ENCODE measurements at places on chromosomes 11 and 22. TPM values are rescaled to one million over a fixed set of nuclear protein-coding genes. Genes with fewer than 3 reads are reported as not detected.

The GAL3ST3 gene
- total RNA-seq, result not detected

The F2 gene
- total RNA-seq, result not detected

GRCh38 chr22:43303751-43304150 lies 39.4 kb downstream of the SCUBE1 start:
- H3K27ac ChIP-seq, result no peak overlapping the region
- peaks cover 19% of the 10 kb centered on the region for H3K27me3 ChIP-seq
- no peak overlapping the region for H3K4me3 ChIP-seq

The GTPBP1 gene
- total RNA-seq, result 29.6 TPM

DNA sequence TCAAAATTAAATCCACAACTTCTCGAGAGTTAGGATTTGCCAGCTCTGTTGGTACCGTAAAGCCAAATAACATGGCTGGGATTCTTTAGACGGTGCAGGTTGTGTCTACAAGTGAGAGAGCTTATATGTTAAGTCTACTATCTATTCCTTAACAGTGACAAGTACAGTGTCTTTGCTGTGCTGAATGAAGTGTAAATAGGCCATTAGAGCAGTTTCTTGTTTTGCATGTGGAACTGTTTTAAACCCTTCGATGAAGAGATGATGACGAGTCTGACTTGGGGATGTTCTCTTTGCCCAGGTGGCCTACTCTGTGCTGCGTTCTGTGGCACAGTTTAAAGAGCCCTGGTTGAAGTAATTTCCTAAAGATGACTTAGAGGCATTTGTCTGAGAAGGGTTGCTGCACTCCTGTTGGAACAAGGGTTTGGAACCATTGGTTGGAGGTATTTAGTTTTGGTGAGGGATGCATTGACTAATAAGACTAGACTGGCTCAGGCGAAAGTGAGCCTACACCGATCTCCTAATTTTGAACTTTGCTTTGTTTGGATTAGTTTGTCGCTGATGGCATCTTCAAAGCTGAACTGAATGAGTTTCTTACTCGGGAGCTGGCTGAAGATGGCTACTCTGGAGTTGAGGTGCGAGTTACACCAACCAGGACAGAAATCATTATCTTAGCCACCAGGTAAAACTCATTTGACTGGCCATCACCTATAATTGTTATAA lies 988 bp downstream of the RPS3 start:
- peaks cover 55% of the 10 kb centered on the region for H3K36me3 ChIP-seq
- H3K27me3 ChIP-seq, result no peaks in the 10 kb centered on the region
- H3K4me3 ChIP-seq, result peak overlapping the region; percentile 90
- peaks cover 42% of the 10 kb centered on the region for H3K4me1 ChIP-seq
- DNase-seq, result peak; percentile 35
